Stromal cell of bone marrow (primary cell): ENCODE measurements at places on chromosomes 4 and X.

DNA sequence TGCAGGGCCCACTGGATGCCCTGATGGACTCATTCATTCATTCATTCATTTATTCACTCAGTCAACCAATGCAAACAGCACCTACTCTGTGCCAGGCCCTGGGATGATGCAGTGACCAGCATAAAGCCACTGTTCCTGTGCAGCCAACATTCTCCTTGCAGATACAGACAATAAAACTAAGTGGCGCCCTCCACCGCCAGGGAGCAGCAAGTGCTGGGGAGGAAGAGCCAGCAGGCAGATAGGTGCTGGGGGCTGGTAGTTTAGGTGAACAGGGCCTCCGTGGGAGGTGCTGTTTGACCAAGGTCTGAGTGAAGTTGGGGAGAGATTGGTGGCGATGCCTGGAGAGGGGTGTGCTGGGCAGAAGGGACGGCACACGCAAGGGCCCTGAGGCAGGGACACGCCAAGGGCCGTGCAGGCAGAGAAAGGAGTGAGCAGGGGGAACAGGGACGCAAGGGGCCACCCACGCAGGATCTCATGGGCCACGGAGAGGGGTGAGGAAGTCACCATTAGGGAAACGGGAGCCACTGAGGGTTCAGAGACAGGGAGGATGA, 65.5 kb downstream of the WFS1 start:
- no peak for DNase-seq

- DNase-seq: peak; percentile 6
Observed at GRCh38 chr4:81314196-81314896, 99.3 kb upstream of the PRKG2 start.

DNA sequence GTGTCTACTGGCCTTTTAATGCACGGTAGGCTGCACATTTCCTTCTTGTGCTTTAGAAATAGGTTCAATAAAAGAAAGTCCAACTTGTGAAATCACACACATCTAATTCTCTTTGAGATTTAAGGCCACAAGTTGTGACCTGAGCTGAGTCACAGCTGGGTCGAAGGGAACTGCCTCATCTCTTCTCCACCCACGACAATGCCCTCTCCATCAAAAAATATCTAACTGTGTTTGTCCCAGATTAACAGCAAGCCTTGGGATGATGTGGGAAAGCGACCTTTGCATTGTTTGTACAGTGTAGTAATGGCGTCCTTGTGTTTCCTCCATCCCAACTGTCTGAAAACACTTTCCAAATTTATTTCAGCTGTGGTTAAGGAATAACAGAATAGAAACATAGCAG, 168.9 kb downstream of the AMELX start:
- no peak for DNase-seq

DNA sequence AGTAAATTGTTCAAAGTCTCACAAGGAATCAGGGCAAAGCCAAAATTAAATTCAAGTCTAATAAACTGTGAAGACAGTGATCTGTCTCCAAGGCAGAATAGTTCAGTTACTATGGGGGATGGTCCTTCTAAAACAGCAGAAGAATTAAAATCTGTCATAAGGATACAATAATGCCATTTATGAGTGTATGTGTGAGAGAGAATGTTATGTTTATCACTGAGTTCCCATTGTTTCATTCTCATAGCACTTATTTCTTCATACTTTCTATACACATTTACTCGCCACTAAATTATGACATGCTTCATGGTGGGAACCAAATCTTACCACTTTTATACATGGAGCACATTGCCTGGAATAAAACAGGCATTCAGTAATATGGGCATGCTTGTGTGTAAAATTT, 102.5 kb downstream of the AMMECR1 start:
- no peak for DNase-seq

DNA sequence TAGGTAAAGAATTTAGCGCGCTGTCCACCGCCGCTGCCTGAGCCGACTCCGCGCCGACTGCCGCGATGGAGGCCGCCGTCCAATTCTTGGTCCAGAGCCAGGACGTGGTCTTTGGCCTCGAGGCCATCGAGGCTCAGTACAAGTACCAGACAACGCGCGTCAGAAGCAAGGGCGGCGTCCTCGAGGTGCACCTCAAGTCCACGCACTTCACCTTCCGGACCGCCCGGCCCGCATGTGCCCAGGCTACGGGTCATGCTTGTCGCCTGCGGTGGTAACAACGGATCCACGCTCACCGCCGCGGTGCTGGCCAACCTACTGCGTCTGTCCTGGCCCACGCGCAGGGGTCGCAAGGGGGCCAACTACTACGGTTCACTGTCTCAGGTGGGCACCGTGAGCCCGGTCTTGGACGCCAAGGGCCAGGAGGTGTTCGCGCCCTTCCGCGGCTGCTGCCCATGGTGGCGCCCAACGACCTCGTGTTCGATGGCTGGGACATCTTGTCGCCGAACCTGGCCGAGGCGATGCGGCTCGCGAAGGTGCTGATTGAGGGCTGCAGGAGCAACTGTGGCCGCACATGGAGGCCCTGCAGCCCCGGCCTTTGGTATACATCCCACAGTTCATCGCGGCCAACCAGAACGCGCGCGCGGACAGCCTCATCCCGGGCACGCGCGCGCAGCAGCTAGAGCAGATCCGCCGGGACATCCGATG, 128.0 kb downstream of the ANAPC4 start:
- no peak for DNase-seq

GRCh38 chr4:26120098-26120825, 200.6 kb upstream of the RBPJ start:
- DNase-seq: no peak

DNA sequence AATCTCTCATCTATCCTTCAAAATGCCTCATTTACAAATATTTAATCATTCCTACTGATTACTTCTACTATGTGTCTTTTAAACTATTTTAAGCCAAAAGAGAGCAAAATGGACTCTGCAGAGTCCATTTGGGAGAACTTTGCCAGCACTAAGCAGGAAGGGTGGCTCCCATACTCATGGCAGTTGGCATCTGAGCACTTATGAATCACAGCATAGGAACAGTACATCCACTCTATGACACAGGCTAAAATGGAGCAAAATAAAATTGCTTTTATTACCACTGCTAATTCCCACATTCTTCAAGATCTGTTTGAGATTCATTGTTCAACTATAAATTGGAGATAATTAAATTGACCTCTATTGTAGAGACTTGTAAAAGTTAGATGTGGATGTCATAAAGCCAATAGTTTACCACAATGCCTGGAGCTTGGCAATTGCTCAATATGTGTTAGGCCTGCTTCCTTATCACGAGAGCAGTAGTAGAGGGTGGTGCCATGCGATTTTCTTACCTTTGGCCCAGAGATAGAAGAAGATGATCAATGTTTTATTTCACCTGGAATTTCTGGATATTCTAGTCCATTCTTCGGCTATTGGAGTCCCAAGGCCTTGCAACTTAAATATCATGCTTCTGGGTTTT, 19.1 kb downstream of the HPGD start:
- DNase-seq: peak; percentile 39

GRCh38 chrX:120419463-120419862, 49.6 kb downstream of the LAMP2 start:
- no peak for DNase-seq

GRCh38 chrX:10187421-10187820, 30.6 kb downstream of the CLCN4 start:
- no peak for DNase-seq

DNA sequence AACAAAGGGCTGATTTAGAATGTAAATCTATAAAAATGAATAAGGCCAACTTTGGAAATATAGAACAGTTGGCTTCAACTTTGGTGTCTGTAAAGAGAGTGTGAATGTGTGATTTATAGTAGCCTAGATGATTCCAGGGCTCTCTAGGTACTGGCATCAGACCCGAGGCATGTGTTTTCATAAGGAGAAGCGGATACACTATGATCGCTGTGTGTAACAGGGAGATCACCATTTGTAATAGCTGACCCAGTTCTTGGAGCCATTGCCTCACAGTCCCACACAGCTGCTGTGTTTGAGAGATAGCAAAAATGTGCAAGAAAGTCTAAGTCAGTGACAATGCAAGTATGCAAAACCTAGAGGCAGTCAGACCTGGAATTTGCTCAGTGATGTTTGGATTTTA, 135.1 kb downstream of the REPS2 start:
- no peak for DNase-seq

- no peak for DNase-seq
Observed at GRCh38 chrX:152822383-152823086, 8.0 kb downstream of the CETN2 start.

DNA sequence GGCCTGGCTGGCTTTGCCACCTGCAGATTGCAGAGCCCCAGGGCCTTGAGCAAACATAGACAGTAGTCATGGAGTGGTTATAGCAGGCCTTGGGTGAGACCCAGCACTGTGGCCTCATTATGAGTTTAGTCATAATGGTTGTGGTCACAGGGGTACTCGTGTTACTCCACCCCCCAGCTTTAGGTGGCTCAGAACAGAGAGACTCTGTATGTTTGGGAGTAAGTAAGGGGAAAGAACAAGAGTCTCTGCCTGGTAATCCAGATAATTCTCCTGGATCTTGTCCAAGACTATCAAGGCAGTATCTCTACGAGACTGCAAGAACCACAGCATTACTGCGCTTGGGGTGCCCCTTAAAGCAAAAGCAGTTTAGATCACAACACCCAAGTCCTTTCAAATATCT, 62.3 kb upstream of the SCRG1 start:
- no peak for DNase-seq

- DNase-seq: no peak
Observed at GRCh38 chr4:7323872-7324650, 110.7 kb downstream of the PSAPL1 start.

GRCh38 chrX:81238166-81238565, 36.3 kb downstream of the SH3BGRL start:
- DNase-seq: no peak

DNA sequence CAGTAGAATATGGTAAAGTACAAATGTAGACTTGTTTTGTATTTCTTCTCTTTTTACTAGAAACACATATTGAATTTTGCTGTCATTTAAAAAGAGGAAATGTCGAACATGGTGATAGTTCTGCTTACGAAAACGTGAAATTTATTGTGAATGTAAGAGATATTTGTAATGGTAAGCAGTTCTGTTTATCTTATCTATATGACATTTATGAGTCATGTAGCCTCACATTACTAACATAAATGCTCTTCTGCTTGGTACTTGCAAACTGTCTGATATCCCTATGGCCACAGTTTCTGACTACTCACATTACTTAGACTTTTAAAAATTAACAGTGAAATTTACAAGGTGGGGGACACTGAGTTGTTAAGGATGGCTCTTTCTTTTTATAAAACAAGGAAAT, 57.9 kb downstream of the PASD1 start:
- no peak for DNase-seq

DNA sequence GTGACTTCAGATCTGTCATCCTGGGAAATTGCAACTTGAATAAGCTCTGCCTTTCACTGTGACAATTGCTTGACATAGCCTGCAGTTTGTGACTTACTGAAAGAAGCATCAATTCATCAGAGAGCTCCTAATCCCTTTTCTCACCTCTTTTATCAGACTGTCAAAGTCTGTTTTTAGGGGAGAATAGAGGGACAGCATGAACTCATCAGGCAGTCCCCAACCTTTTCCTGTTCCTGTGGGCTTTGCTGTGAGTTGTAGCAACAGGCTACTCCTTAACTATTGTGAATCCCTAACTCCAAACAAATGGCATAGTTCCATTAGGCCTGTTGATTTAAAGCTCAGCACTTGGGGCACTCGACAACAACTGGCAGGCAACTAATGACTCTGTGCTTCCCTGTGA, 64.9 kb downstream of the DOCK11 start:
- DNase-seq: no peak

GRCh38 chrX:47745416-47745815, 86.4 kb upstream of the UXT start:
- DNase-seq: no peak

DNA sequence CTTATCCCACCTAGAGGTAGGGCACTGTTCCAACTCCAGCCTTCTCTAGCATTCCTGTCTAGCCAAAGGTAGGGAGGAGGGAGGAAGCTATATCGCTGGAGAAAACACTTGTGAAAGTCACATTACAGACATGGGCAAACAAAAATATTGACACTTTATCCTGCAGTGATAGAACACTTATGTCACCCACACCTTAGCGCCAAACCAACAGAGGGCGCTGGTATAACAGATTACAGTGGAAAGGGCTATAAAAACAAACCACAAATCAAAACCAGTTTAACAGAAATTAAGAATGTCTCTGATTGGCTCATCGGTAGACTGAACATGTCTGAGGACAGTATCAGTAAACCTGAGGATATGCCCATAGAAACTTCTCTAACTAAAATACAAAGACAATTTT, 451.3 kb downstream of the TLL1 start:
- peak; percentile 10 for DNase-seq

DNA sequence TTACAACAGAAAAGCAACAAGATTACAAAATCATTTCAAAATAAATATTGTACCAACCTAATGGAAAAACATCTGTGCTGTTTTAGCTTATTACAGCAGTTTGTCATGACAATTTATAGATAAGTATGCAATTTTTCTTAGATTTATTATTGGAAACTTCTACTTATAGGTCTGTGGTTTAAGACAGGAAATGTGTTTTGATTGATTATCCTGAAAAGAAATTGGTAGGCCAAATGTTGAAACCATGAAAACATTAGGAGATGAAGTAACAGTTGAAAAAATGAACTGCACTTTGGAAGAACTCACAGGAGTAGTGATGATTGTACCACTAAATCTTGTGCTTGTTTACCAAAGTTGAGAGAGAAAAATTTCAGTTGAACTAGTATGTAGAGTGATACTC, 162.2 kb upstream of the GIMD1 start:
- peak; percentile 6 for DNase-seq

DNA sequence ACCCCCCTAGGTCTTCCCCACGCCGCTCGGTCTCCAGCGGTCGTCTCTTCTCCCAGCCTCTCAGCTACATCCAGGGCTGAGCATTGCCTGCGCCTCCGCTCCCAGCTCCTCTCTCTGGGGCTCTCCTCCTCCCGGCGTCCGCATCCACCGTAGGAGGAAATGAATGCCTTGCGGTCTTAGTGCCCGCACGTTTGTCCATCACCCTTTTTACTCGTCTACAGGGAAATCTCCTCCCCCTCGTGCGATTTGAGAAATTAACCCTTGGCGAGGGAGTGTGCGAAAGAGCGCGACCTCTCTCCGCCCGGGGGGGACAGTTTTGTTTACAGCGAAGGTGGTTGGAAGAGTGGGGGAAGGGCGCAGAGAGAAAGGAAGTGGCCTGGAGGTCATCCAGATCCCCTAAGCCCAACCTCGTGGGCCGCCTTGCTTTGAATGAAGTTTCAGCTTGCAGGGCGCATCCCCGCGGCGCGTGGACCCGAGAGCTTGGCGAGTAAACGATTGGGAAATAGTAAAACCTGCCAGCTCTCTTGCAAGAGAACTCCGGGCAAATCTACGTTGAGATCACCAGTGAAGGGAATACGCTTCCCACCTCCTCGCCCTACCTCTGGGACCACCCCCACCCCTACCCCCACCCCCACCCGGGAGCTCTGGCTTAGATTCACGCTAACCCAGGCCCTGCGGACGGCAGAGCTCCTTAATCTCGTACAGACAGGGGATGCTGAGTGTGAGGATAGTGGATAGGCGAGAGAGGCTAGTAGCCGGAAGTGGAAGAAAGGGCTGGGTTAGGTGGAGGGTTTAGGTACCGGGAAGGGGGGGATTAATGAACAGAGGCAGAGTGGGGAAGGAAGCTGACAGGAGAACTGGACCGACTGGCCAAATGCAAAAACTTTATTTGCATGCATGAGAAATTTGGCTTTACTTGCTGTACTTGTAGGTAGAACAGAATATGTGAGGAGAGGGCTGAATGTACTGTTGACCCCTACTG, at the start of gene ELOVL6:
Gene ELOVL6 (minus strand): TSS at position 181 of the 982 bp plus-strand sequence. CDS start 280 bp downstream, outside the sequence.
- no peak for DNase-seq
